ENCODE measurements at places on chromosomes 11 and 22.

- DNase-seq = no peak
These were observed 103.5 kb downstream of the DDX10 start for GRCh38 chr11:108768370-108768769.

DNA sequence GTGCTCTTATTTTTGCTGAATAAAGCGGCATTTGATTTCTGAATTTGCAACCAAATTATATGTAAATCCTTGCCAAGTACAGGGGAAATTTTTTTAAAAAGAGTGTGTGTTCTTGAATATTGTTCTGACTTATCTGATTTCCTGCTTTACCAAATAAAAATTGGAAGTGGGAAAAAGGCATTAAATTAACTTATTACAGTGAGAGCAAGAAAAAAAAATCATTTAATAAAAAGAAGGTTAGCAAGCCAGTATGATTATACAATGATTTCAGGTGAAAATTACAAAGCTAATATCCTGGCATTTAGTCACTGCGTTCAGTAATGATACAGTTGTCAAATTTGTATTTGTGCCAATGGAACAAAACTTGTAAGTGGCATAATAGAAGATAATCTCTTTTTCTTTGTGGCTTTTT lies 82.1 kb upstream of the PPARA start:
- DNase-seq = no peak

DNA sequence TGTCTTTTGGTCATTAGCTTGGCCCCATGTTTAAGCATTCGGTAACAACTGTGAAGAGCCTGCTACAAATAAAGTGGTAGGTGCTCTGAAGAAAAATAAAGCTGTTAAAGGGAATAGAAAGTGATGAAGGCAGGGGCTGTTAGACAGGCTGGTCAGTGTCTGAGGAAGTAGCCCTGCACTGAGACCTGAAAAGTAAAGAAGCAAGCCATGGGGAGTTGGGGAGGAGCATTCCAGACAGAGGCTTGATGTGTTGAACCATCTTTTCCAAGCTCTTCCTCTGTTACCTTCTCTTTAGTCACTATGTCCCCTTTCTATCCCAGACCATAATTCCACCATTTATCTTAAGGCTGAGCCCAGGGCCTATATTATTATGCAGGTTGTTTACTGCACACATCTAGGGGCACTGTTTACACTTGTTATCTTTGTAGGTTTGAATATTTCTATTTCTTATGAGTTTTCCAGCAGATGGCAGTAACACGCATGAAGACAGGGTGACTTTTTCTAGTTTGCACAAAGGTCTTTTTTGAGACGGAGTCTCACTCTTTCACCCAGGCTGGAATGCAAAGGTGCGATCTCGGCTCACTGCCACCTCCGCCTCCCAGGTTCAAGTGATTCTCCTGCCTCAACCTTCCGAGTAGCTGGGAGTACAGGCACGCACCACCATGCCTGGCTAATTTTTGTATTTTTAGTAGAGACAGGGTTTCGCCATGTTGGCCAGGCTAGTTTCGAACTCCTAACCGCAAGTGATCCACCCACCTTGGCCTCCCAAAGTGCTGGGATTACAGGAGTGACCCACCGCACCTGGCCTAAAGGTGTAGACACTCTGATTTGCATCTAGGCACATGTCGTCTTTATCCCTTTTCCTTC lies 23.0 kb downstream of the ZFTA start:
- no peak for DNase-seq

- DNase-seq = no peak
These were observed 35.3 kb upstream of the KIRREL3 start for GRCh38 chr11:127035824-127036223.

GRCh38 chr11:16223558-16223957 lies 132.8 kb downstream of the SOX6 start:
- no peak for DNase-seq

Data from stimulated activated CD4-positive, alpha-beta T cell treated with anti-CD3 and anti-CD28 coated beads, Interleukin-1b, Interleukin-23, amount 100 ng/mL, for 48 hours (primary cell).